ENCODE measurements at places on chromosomes 1 and 21.

DNA sequence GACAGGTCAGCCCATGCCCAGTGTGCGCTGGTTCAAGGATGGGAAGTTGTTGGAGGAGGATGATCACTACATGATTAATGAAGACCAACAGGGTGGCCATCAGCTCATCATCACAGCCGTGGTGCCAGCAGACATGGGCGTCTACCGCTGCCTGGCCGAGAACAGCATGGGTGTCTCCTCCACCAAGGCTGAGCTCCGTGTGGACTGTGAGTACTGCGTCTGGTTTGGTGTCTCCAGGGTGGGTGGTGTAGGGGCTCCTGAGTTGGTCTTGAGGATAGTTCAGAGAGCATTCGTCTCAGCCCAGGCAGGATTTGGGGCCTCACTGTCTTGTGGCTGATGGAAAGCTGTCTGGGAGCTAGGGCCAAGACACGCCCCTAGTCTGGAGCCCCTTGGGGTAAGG is 83.2 kb downstream of the TRIM11 start:
- no peak for DNase-seq

DNA sequence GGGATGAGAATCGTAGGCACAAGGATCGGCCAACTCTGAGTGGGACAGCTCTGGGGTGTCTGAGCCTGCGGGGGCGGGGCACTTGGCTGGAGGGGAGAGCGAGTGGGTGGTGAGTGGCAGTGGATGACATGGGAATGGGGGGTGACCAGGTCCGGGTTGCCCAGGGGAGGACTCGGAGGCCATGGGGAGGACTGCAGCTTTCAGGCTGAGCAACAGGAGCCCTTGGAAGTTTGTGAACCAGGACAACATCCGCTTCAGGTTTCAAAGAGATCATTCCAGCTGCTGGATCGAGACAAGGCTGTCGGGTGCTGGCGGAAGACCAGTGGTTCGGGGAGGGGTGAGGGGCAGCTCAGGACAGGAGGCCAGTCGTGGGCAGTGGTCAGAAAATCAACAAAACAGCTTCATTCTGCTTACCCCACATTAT is 124.4 kb upstream of the IRF2BP2 start:
- DNase-seq: no peak

GRCh38 chr1:204758601-204759000 is 73.1 kb upstream of the LRRN2 start:
- no peak for DNase-seq

- DNase-seq: no peak
These were observed 61.7 kb downstream of the KCNT2 start for GRCh38 chr1:196546272-196547111.

- no peak for DNase-seq
These were observed 71.6 kb downstream of the RD3 start for GRCh38 chr1:211420389-211420788.

- DNase-seq: no peak
These were observed 35.6 kb downstream of the LYST start for GRCh38 chr1:235831148-235831547.

DNA sequence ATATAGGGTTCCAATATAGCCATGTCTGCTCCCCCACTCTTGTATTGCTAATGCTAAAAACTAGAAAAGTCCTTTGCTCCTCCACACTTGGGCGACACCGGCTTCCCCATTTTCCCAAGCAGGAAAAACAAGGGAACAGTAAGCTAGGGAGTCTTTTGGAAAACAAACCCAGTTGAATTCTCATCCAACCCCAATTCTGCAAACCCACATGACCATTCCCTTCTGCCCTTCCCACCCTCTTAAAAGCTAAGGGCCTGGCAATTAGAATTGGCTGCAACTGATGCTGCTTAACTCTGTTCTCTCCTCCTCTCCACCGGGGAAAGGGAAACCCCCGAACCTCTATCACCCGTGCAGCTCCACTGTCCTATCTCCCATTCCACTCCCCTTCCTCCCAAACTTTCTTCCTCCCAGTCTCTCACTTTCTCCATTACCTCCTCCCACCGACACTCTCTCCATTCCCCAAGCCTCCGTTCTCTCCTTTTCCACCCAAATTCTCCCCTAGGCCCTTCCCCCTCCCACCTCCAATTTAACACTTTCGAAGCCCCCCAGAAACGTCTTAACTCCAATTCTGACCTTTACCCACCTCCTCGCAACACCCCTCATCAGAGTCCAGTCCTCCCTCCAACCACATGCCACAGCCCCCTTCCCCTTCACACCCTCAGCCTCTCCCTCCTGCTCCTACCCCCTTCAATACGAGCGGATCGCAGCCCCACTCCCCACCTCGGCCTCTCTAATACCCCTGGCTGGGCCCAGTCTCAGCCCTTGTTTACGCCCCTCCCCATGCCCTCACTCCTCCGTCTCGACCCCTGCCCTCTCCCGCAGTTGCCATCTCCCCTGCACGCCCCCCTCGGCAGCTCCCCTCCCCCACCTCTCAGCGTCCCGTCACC is 701 bp downstream of the DEDD start:
- no peak for DNase-seq

GRCh38 chr1:81513796-81514354 is 286.9 kb upstream of the ADGRL2 start:
- DNase-seq: no peak

- no peak for DNase-seq
These were observed 4.3 kb downstream of the GAS5 start for GRCh38 chr1:173863224-173864161.

- DNase-seq: no peak
These were observed 172.8 kb upstream of the PTGFR start for GRCh38 chr1:78318011-78318410.

DNA sequence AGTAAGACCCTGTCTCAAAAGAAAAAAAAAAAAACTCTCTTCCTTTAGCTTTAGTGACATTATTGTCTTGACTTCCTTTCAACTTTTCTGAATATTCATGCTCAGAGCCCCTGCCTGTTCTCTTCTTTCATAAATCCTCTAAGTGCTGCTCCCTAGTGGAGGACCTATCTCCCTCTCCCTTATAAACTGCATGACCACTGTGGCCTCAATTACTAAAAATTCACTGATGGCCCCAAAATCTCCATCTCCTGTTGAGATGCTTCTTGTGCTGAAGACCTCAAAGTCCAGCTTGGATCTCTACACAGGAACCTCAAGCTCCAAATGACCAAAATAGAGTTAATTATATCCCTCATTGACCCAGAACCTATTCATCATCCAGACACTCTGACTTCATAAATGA is 7.8 kb downstream of the ITLN1 start:
- no peak for DNase-seq

GRCh38 chr1:85289207-85289847 is 12.9 kb upstream of the BCL10 start:
- no peak for DNase-seq

DNA sequence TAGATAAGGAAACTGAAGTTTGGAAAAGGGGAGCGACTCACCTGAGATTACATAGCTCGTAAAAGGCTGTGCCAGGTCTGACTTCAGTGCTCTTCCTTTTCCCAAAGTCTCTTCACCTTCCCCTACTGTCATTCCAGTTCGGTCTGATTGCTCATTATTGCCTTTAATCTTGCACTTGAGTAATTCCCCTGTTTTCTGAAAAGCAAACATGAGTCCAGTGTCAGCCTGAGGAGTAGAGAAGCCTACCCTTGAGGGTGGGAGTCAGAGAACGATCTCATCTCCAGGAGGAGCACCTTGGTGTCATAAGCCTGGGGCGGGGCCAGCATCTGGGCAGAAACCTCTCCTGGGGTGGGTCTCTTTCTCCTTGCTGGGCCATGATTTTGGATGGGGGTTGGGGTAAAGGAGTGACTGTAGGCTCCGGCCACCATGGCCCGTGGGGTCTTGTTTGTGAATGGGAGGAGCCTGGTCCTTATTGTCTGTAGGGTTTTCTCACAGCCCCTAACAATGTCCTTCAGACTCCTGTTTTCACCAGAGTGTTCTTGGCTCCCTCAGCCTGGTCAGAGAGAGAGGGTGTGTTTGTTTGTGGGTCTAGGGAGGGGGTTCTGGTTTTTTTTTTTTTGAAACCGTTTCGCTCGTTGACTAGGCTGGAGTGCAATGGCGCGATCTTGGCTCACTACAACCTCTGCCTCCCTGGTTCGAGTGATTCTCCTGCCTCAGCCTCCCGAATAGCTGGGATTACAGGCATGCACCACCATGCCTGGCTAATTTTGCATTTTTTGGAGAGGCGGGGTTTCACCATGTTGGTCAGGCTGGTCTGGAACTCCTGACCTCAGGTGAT is 6.0 kb downstream of the VANGL2 start:
- no peak for DNase-seq

- DNase-seq: no peak
These were observed 201.0 kb downstream of the LYPLAL1 start for GRCh38 chr1:219374636-219375035.

- DNase-seq: no peak
These were observed 87.5 kb downstream of the WLS start for GRCh38 chr1:68144856-68145255.

DNA sequence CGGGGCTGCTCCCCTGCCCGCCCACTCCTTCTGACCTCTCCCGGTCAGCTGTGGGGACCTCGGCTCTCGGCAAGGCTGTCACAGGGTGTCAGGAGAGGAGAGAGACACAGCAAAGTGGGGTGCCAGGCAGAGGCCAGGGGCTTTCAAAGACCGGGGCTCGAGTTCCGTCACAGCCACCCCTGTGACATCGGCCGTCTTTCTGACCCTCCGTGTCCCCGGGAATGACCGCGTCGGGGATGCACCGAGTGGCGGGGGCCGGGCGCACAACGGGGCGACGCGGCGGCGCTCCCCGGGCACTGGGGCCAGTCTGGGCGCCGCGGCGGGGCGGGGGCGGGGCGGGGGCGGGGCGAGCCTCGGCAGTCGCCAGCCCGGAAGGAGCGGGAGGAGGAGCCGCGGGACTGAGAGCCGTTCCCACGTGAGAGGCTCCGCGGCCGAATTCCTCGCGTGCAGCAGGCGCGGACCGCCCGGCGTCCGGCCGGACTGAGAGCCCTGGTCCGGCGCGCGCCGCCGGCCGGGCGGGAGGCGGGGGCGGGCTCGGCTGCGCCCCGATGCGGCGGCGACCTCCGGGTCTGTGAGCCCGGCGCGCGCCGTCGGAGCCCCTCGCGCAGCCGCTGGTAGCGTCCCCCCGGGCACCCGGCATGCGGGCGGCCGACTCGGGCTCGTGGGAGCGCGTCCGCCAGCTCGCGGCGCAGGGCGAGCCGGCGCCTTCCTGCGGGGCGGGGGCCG is 229.7 kb upstream of the TMEM51 start:
- DNase-seq: peak; percentile 48

DNA sequence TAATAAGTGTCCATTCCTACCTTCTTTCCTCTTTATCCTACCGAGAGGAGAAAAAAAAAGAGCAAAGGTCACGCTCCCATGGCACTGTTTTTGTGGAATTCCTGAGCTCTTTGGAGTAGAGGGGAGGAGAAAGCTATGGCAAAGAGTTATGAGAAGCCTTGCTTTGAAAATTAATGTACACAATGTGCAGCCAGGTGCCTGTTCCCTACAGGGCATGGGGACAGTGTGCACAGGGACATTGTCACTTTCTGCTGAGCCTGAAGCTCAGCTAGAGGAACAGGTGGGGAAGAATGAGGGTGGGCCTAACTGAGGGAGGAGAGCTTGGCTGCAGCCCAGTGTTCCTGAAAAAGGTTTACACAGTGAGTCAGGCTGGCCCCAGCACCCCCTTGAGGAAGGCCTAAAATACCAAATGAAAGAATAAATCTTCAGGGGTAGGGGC is 66.1 kb downstream of the PLXNA2 start:
- no peak for DNase-seq

- no peak for DNase-seq
These were observed 3.2 kb downstream of the TEX35 start for GRCh38 chr1:178516110-178516509.

- no peak for DNase-seq
These were observed 21.3 kb downstream of the ATPAF1 start for GRCh38 chr1:46646844-46647243.

GRCh38 chr1:195828325-195828724 is 779.9 kb downstream of the KCNT2 start:
- no peak for DNase-seq

DNA sequence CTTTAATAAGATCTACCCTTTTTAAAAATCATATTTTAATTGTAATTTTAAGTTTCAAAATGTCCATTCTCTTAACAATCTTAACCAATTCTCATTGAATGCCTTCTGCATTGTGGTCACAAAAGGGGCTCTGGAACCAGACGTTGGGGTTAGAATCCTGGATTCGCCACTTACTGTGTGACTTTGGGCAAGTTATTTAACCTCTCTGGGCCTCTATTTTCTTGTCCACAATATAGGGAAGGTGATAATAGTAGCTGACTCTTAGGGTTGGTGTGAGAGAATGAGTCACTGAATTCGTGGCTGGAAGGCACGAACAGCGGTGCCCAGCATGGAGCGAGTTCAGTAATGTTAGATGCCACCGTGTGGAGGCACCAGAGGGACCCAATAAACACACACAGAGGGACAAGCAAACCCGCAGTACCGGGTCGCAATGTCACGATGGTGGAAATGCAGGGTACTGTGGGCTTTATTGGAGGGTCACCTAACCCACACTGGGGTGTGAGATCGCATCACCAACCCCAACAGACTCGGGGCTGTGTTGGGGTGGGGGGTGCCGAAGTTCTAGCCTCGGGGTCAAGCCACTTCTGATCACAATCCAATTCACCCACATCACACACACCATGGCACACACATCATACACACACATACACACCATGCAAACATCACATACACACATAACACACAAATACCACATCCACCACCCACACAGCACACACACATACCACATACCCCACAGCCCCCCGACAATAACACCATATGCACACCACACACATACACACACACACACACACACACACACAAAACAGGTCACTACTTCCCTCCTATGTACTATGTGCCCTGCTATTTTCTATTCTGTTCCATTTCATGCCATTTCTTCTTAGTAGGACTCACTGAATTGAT is 27.0 kb upstream of the IFNAR2 start:
- DNase-seq: no peak

GRCh38 chr1:214470132-214470531 is 81.3 kb downstream of the PTPN14 start:
- no peak for DNase-seq

DNA sequence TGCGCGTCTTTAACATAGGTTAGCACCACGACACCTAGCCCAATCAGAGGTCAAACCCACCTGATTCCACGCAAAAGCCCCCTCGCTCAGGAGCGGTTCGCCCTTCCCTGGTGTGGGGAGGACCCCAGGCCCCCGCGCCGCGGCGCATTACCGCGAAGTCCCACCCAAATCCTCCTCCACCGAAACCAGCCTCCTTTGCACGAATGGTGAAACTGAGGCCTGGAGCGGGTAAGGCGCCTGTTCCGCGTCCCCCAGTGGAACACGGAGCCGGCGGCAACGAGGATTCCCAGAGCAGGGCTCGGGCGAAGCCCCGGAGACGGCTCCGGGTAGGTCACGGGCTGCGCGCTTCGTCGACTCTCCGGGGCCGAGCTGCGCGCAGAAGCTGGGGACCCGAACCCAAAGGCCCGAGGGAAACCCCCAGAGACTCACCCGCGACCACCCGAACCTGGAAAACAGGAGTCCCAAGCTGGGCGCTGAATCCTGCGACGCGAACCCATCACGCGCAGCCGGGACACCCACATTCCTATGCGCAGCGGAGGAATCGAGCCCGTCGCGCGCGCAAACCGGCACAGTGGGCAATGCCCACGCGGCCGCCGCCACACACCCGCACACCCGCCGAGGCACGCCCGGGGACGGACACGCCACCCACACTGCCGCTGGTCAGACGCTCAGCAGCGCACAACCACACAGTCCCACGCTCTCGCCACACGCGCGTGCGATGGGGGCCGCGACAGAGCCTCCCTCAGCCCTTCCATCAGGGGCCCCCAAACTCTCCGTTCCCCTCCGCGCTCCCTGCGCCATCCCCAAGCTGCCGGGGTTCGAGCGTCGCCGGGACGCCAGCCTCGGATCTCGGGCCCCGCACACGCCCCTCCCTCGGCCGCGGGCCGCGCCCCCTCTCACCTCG is 507 bp downstream of the GLIS1 start:
- DNase-seq: peak; percentile 34
